Stimulated activated CD8-positive, alpha-beta memory T cell treated with anti-CD3 and anti-CD28 coated beads, Interleukin-4, amount 100 ng/mL, for 4 hours (primary cell): ENCODE measurements at places on chromosomes 6 and 20.

- no peak for DNase-seq
Observed at GRCh38 chr20:24779131-24779530, 169.9 kb upstream of the CST7 start.

DNA sequence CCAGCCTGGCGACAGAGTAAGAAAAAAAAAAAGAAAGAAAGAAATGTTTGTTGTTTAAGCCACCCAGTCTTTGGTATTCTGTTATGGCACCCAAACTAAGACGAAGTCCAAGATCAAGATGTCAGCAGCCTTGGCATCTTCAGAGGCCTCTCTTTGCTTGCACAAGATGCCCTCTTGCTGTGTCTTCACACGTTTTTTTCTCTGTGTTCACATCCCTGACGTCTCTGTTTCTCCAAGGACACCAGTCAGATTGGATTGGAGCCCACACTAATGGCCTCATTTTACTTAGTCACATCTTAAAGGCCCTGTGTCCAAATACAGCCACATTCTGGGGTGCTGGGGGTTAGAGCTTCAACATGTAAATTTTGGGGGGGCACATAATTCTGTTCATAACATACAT is 380.9 kb downstream of the GJA1 start:
- DNase-seq, result no peak

DNA sequence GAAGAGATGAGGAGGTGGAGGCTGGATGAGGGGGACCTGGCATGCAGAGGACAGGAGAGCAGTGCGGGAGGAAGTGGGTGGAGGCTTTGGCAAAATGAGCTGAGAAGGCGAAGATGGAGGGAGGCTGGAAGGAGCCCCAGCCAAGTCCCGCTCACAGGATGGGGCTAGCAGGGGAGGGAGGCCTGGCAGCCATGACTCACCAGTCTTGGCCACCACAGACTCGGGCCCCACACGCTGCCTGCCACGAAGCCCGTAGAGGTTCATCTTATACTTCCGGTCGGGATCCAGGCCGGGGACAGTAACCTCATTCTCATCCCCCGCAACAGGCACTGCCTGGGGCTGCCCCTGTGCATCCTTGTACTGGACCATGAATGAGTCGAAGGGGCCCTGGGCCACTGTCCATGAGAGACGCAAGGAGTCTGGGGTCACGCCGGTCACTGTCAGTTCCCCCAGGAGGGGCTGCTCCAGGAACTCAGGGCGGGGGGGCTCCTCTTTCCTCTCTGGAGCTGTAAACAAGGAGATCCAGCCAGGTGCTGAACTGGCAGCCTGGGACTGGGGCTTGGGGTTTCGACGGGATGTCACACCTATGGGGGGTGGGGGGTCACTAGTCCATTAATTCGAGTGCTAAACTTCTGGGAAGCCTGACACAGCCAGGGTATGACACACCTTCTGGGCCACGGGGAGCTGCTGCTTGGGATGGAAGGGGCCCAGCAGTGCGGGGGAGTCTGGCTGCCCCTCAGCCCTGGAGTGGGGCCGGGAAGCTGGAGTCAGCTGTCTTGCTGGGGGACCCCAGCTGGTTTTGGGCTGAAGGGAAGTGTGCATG is 27.8 kb downstream of the TNXB start:
- DNase-seq, result no peak

GRCh38 chr6:31452859-31453258 is 45.1 kb upstream of the MICB start:
- DNase-seq, result no peak
